Fibroblast of the aortic adventitia (primary cell): ENCODE measurements at places on chromosomes 12 and 14. TPM values are rescaled to one million over a fixed set of nuclear protein-coding genes. Genes with fewer than 3 reads are reported as not detected.

SRRM4 gene
- not detected in 2 replicates for total RNA-seq

TPH2 gene
- total RNA-seq, result not detected in 2 replicates

VIPAS39 gene
- 21.1 and 33.5 TPM in 2 replicates for total RNA-seq

STAT2 gene
- total RNA-seq, result 268 and 280 TPM in 2 replicates

BHLHE41 gene
- total RNA-seq, result 2.3 and 9.2 TPM in 2 replicates

KRT82 gene
- not detected in 2 replicates for total RNA-seq

DDX55 gene
- total RNA-seq, result 23.2 and 27.6 TPM in 2 replicates
